ENCODE measurements at places on chromosomes 6 and 20.

- DNase-seq = no peak
Observed at GRCh38 chr20:59752101-59752586, 147.8 kb downstream of the PHACTR3 start.

- no peak for DNase-seq
Observed at GRCh38 chr6:27247133-27247836, at the start of gene PRSS16. Gene PRSS16, plus strand, starts transcription at chr6:27247701. Its CDS starts 37 bp downstream, at chr6:27247738.

DNA sequence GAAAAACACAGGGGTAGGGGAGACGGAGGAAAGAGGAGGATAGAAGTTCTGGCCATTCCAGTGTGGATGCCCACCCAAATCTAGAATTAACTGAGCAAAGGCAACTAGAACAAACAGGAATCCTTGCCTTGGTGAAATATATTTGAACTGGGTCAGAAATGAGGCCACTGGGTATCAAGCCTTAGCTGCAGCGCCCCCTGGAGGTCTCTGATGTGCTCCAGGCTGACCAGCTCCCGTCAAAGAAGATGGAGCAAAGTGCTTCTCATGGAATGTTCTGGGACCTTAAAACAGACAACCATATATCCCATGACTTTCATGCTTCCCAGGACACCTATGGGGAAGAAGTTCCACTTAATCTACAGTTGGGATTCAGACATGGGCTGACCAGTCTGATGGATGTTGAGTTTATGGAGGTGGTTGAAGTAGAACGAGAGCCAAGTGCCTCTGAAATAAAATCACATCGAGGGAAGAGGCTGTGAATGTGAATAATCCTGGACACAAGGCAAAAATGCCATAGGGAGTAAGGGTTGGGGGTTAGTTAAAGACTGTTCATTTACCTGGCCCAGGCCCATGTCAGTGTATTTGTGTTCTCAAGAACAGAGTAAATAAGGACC, 50.4 kb downstream of the HLA-DPB1 start:
- DNase-seq = peak; percentile 26

- DNase-seq = no peak
Observed at GRCh38 chr6:37204014-37204751, 34.2 kb downstream of the PIM1 start.

DNA sequence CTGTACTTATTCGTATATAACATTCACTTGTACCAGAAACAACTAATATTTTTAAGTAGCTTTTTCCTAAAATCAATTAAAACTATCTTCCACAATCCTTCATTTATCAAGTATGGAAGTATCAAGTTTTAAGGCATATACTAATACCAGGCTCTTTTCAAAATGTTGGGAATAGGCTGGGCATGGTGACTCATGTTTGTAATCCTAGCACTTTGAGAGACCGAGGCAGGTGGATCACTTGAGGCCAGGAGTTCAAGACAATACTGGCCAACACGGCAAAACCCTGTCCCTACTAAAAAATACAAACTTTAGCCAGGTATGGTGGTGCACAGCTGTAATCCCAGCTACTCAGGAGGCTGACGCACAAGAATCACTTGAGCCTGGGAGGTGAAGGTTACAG, 25.7 kb upstream of the PLN start:
- DNase-seq = no peak

DNA sequence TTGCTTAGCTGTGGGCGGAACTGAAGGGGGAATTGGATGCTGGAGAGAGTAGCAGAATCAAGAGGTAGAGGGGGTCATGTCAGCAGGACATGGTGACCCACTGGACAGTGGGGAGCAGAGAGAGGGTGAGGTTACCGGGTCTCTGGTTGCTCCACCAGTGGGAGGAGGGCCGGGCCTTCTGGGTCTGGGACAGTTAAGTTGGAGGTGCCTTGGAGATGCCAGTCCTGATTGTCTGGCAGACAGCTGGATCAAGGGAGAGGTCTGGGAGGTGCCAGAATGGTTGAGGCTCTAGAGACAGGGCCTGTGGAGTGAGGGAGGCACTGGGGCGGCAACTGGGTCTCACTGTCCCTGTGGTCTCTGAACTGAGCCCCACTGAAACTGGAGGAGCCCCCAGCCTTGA, 24.6 kb downstream of the MANBAL start:
- no peak for DNase-seq

GRCh38 chr6:12545619-12546409, 170.8 kb upstream of the PHACTR1 start:
- DNase-seq = no peak

DNA sequence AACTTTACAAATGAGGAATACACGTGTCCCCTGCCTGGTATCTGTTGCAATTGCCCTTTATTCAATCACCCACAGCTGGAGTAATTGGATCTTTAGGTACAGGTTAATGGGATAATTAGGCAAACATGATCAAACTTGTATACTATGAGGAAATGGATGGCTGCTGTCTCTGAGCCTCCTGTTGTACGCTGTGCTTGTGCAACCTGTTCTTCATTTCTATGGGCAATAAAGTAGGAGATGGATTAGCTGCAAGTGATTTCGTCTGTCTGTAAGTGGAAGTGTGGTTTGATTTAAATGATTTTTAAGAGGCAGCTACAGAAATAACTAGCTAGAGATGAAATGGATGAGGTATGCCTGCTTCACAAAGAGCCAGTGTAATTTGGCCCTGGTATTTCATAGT, 474.1 kb downstream of the RNF144B start:
- no peak for DNase-seq

DNA sequence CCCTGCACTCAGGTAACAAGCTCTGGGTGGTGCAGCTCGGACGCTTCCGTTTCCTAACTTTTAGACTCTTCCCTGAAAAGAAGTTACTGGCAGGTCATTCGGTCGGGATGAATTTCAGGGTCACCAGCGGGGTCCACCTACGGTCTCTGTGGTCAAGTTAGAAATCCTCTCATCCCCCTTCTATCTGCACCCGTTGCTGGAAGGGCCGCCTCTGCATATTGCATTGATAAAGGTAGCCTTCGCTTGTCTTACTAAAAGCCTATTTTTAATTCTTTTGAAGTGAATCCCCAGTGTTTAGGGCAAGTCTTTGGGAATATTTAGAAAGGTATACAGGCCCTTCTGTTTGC, 47.3 kb downstream of the LRRN4 start:
- no peak for DNase-seq

DNA sequence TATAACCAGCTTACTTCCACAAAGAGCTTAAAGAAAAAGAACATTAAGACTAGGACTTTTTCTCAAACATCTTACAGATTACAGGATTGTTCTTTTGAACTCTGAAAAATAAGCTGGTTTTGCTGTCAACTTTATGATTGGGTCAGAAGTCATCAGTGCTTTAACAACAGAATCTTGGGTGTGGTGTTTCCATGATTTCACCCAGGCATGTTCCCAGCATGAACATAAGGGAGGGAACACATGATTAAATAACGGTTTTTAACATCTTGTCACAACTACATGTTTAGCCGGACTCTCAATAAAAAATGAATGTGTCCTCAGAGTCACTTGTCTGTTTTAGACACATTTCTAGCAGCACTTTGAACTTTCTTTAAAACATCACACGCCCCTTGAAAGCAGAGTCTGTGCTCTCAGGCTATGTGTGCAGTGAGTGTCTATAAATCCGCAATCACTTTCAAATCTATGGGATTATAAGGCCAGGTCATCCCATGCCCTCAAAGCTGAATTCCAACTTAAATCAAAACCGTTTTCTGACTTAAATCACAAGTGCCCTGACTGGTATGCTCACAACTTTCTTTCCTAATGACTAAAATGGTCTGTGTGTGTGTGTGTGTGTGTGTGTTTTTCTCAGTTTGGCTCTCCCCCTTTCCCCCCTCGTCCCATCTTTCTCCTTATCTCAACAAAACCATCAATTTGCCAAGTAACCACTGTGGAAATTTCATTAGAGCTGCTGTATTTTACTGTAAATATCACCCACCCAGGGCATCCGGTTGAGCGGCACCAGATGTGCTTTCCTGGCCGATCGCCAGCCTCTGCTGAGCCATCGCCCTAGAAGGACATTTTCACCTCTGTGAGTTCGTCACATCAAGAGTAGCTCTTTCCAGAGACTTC, 216.8 kb upstream of the DTNBP1 start:
- DNase-seq = peak; percentile 16

- no peak for DNase-seq
Observed at GRCh38 chr20:37896932-37897548, 5.9 kb upstream of the VSTM2L start.

GRCh38 chr20:61809006-61809770, 256.5 kb downstream of the TAF4 start:
- DNase-seq = no peak

DNA sequence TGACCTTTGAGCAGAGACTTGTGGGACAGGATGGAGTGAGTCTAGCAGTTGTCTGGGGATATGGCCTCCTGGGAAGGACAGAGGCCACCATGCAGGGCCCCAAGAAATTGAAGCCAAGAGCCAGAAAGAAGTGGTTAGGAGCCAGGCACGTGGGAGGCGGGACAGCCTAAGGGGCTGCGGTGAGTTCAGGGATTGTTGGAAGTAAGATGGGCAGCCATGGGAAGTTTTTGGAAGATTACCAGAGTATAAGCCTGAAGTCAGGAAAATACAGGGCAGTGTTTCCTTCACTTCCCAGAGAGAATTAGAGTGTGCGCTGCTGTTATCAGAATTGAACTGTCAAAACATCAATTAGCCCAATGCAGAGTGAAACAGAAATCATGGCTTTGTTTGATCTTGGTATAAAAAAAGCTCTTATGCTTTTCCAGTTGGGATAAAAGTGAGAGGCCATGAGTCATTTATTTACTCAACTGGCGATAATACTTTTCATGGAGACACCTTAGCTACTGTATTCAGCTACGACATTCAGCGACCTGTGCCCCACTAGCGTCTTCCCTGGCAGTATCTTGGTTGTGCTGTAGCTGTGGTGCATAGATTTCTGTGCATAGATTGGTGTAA, 66.9 kb downstream of the PHACTR2 start:
- no peak for DNase-seq

DNA sequence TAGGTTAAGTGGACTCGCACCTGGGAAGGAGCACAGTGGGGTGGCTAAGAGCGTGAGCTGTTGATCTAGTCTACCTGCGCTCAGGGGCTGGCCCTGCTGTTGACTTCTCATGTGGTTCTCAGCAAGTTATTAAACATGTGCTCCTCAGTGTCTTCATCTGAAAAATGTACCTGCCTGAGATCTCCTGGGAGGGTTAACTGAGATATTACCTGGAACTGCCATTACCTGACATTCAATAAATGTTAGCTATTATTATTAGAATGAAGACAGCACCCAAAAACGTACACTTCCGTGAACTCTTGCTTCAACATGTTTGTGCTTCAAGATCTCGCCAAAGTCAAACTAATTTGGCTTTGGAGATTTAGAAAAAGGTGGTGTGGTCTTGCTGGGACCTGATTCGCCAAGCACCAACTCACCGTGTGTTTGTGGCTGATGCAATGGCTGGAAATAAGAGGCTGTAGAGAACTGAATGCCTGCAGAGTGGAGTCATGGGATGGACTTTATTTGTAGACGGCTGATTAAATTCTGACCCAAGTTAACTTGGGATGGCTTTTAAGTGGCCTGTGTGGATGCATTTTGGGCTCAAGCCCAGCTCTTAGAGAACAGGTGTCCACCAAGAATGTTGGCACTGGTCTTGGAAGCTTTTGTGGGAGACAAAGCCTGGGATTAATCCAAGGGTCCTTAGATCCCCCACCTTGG, 692.9 kb downstream of the QKI start:
- DNase-seq = no peak

GRCh38 chr6:67615796-67616195, 1019.3 kb upstream of the ADGRB3 start:
- no peak for DNase-seq

DNA sequence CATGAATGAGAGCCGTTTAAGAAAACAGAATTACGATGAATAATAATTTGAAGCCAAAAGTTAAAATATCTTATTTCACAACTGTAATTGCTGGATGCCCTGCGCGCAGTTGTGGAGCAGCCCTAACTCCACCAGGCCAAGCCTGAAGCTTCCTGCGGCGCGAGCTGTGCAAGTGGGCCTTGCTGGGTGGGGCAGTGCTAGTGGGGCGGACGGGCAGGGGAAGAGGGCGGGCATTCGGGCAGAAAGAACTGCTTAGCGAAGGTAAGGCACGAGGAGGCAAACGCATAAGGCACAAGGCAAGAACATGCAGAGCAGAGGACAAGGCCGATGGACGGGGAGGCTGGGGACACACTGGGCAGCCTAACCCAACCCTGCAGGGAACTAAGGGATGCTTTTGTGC, 2.3 kb downstream of the HLA-DQB2 start:
- DNase-seq = no peak

GRCh38 chr6:126546541-126547120, 206.7 kb downstream of the CENPW start:
- no peak for DNase-seq

GRCh38 chr6:50056242-50056641, 6.5 kb upstream of the DEFB112 start:
- no peak for DNase-seq

- no peak for DNase-seq
Observed at GRCh38 chr6:713351-713750, 20.4 kb upstream of the EXOC2 start.

GRCh38 chr6:939526-940252, 246.8 kb upstream of the EXOC2 start:
- DNase-seq = no peak

DNA sequence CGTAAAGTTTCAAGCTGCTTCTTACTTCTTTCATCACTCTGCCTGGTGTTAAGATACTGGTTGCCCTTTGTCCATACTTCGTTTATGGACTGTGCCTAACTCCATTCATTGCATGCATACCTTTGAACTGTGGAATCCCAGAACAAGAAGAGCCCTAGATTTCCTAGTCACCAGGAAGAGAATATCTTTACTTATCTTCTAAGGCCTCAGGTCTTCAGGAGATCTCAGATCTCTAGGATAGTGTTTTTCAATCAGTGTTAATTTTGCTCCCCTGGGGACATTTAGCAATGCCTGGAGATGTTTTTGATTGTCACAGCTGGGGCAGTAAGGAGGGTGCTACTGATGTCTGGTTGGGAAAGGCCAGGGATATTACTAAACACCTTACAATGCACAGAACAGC, 35.5 kb upstream of the GJA1 start:
- DNase-seq = no peak

- DNase-seq = no peak
Observed at GRCh38 chr6:134535831-134536230, 217.9 kb upstream of the SGK1 start.

- DNase-seq = no peak
Observed at GRCh38 chr6:152749336-152749735, 1.3 kb upstream of the VIP start.

DNA sequence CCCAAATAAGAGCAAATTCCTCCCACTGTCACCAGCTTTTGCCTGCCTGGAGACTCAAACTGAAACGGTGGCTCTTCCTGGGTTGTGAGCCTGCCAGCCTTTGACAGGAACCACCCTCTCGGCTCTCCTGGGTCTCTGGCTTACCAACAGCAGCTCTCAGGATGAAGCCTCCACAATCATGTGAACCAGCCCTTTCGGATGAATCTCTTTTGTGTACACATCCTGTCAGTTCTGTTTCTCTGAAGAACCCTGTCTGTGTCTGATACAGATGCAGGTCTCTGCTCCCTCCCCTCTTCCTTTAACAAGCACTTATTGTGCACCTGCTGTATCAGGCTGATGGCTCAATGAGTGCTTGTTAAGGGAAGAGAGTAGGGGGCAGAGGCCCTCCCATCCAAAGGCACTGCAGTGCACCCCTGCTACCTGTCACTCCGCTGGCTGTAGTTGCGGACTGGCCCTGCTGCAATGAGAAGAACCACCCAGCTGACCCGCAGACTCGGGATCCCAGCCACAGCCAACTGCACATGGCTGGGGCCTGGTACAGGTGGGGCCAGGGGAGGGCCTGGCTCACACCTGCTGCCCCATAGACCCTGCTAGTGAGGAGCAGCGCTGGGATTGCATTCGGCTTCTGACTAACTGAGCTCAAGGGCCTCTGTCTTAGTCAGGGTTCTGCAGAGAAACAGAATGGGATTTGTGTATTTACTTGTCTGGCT, 120.1 kb upstream of the PMEPA1 start:
- no peak for DNase-seq
